ENCODE measurements at places on chromosomes 1 and 21. TPM values are rescaled to one million over a fixed set of nuclear protein-coding genes. Genes with fewer than 3 reads are reported as not detected.

DNA sequence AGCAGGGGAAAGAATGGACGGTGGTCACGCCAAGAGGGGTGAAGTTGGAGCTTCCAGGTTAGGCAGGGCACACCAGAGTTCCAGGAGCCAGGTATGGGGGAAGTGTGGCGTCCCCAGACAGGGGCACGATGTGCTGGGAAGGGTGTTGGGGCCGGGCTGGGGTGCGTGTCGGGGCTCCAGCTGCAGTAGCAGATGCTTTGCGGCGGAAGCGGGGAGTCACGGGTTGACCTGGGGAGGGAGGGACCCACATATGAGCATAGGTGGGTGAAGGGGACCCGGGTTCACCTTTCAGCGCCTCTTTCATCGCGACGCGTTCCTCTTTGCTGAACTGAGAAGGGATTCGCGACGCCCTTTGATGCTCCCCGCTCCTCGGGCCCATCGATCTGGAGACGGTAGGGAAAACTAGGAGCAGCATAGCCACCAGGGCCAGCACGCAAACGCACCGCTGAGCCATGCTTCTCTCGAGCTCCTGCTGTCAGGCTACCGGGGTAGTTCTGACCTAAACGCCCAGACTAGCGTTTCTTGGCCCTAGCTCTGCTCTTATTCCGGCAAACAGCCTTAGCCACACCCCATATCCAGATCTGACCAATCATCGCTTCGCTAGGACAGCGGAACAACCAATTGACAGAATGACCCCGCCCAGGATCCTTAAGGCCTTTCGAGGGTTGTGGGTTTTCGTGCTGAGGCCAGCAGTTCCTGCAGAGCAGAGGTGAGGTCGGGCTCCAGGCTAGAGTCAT lies at the start of gene PM20D1:
Gene PM20D1 (minus strand): TSS at position 514 of the 737 bp plus-strand sequence. CDS start 60 bp downstream, at position 454.
- DNase-seq, result peak; percentile 53

DNA sequence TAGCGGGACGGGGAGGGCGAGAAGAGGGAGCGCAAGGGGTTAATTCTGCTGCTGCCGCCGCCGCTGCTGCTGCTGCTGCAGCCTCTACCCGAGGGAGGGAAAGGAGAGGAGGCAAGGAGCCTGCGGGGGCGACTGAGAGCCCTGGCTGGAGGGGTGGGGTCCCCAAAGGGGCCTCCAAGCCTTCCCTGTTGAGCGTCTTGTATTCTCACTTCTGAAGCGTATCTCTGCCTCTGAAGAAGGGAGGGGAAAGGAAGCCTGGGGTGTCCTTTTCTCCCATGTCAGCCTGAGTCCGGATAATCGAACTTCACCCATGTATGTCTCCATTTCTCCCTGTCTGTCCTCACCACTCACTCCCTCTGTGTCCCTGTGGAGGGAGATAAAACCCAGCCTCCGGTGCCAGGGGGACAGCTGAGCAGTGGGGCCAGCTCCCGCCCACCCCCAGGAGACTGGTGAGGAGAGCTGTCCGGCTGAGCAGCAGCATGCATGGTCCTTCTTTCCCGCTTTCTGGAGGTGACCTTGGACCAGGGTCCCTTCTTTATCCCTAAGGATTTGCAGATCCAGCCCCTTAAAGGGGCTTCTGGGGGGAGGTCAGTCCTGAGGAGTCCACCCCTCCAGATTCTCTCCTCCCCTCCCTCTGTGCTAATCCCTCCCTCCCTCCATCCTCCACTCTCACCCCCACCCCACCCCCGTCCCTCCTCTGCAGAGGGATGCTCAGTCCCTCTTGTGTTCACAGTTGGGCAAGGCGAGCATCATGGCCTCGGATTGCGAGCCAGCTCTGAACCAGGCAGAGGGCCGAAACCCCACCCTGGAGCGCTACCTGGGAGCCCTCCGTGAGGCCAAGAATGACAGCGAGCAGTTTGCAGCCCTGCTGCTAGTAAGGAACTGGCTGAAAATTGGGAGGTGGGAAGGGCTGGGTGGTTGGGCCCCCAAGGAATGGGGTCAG lies 1.0 kb downstream of the NCDN start:
- no peak for DNase-seq

The PRELP gene
- total RNA-seq, result 3.4 TPM

The PGLYRP4 gene
- 6.0 TPM for total RNA-seq

Measured in esophagus squamous epithelium (tissue), 5 donors.